ENCODE measurements at places on chromosomes 2 and 18.

- no peak for DNase-seq
Observed at GRCh38 chr2:64359171-64359891, 94.6 kb upstream of the LGALSL start.

GRCh38 chr2:236960531-236960930, 125.2 kb upstream of the COPS8 start:
- no peak for DNase-seq

- DNase-seq: no peak
Observed at GRCh38 chr2:73018188-73018825, 53.2 kb downstream of the SFXN5 start.

- no peak for DNase-seq
Observed at GRCh38 chr2:215565897-215566296, 130.0 kb upstream of the FN1 start.

- no peak for DNase-seq
Observed at GRCh38 chr18:62327977-62328376, 2.9 kb downstream of the TNFRSF11A start.

DNA sequence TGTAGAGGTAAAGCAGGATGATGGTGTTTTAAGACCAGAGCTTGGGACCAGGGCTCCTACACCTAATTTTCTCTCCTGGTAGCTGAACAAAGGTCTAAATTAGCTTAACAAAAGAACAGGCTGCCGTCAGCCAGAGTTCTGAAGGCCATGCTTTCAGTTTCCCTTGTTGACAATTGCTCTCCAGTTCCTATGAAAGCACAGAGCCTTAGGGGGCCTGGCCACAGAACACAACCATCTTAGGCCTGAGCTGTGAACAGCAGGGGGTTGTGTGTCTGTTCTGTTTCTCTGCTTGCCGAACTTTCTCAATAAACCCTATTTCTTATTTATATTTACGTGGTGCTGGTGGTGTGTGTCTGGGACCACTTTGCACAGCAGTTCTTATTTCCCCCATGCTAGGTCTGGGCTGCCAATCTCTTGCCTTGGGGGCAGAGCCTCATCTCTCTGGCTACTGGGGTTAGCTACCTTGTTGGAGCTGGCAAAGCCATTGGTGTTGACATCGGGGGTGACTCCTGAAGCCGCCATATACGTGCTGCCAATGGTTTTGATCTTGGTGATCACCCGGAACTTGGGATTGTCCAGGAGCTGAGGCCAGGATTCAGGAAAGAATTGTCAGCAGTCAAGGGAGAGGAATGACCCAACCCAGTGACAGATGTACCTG, 29.0 kb downstream of the CENPO start:
- DNase-seq: no peak

DNA sequence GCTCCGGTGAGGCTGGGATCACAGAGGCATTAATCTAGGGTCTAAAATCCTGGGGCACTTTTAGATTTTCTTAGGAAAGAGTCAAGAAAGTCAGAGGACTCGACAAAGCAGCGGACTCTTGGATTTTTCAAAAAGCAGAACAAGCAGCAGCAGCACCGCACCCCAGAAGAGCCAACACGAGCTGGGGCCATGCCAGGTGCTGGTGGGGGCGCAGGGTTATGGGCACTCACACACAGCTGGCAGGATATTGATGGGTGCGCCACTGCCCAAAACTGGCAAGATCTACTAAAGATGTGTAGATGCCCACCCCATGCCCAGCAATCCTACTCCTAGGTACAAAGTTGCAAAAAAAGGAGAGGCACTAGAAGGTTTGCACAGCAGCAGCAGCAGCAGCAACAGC, 33.9 kb upstream of the SEMA4C start:
- no peak for DNase-seq

DNA sequence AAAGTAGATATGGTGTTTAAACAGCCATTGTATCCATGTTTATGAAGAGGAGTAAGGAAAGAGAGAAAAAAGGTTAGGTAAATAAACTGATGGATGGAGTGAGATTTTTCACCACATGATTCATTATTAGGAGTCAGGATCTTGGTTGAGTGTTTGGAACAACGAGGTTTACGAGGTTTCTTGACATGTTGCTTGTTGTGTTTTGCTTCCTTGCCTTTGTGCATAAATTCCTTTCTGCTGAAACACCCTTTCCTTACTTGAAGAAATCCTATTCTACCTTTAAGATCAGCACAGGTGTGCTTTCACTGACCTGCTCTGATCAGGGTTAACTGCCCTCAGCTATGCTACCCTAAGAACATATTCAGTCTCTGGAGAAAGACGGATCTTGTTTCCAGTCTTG, 66.6 kb downstream of the EFEMP1 start:
- no peak for DNase-seq

GRCh38 chr2:53826587-53827397, 33.0 kb downstream of the GPR75 start:
- no peak for DNase-seq

GRCh38 chr2:45857867-45858520, 206.5 kb downstream of the PRKCE start:
- DNase-seq: no peak

- no peak for DNase-seq
Observed at GRCh38 chr2:118791483-118791882, 56.0 kb downstream of the EN1 start.

GRCh38 chr2:152715854-152716428, 1.3 kb downstream of the PRPF40A start:
- peak; percentile 68 for DNase-seq

DNA sequence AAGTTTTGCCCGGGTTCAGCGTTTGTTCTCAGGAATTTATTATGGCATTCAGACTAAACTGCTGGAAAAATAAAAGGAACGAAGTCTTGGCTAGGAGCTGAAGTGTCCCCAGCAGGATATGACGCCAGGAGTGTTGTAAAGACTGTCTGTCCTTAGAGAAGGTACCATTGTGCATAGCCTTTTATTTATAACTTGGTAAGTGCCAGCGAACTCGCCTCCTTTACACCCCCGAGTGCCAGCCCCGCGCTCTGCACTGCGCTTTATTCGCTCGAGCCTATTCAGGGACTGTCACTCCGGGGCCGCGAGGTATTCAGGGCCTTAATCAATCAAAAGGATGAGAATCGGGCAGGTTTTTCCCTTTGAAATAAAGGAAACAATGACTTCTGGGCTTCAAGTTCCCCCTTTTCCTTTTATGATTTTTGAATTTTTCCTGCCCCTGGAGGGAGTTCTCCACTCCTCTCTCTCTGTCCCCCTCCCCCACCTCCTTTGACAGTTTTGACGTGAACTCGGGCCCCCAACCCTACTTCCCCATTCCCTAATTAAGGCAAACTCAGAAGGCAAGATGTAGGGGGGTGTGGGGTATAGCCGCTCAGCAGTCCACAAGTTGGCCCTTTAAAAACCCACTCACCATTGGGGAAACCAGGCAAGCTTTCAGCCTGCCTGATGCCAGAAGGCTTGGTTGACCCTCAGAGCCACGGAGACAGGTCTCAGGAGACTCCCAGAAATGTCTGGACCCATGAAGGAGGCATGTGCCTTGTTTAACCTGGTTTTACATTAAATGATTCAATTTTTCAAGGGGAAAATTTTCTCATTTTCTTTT, 1.3 kb upstream of the PAX3 start:
- no peak for DNase-seq

GRCh38 chr2:192184349-192184748, 10.4 kb downstream of the TMEFF2 start:
- DNase-seq: no peak

DNA sequence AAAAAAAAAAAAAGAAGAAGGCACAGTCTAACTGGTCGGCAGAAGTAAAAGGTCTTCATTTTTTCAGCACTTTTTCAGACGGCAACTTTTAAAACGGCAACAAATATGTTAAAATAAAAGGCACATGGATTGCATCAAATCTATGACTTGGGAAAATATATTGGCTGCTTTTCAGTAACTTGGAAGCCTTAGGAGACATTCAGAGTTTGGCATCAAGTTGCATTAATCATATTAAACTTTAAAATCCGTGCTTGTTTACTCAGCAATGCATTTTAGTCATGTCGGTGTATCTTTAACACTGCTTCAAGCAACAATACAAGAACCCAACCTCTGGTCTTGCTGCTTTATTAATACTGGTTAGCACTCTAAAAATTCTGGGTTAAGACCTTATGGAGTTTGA, 111.1 kb downstream of the MEP1B start:
- no peak for DNase-seq

DNA sequence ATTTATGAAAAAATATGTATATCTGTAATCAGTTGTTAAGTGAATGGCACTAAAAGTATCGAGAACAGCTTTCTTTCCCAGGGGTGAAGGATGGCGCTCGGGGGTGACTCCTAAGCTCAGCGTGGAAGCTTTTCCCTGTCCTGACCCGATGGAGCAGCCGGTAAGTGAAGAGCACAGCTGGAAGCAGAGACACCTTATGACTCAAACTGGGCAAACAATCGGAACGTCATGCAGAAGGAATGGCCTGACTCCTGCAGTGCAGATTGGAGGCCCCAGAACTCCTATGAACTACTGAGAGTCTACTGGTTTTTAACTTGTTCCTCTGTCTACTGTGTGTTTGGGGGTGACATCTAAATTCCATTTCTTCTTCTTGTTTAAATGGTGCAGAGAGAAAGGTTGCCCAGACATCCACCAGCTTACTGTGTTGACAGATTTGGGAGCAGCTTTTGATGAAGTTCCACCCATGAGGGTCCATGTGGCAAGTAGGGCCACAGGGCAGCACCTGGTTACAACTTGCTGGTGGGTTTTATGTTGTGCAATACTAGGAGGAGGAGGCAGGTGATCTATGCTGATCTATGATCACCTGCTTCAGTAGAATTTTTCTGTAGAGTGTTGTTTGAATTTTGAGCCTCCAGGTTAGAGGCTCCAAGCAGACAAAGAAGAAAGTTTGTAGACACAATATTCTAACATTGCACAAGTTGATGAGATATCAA, 52.8 kb upstream of the TMEM182 start:
- DNase-seq: no peak

- no peak for DNase-seq
Observed at GRCh38 chr18:74819433-74820059, 221.9 kb downstream of the ZNF407 start.

DNA sequence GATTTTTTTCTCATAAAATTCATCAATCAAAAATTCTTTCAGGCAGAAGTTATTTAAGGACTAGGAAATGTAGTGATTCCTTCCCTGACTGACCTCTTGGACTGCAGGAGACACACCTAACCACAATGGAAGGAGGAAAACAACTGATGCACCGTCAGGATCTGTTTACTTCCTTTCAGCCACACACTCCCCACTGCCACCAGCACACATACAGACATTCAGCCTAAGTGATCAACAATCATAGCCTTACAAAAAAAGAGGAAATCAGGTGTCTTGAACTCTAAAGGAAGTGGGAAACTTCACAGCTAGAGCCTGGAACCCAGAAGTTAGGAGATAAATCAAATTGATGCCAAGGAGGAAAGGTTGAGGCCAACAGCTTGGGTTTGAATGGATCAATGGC, 213.5 kb upstream of the ACVR2A start:
- DNase-seq: no peak

DNA sequence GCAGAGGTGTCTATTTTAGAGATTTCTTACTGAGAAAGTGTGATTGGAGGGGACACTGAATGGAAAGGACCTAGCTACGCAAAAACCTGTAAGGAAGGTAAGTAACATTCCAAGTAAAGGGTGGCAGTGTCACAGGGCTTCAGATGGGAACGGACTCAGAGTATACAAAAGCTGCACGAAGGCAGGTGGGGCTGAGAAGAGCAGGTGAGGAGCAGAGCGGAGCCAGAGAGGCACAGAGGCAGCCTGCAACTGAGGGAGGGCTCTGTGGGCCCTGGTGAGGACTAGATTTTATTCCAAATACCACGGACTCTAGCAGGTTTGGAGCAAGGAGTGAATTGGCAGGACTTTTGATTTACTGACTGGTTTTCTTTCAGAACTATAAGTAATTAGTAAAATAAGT, 331.3 kb upstream of the PKDCC start:
- no peak for DNase-seq

- DNase-seq: no peak
Observed at GRCh38 chr2:133986081-133986837, 267.6 kb upstream of the MGAT5 start.

- no peak for DNase-seq
Observed at GRCh38 chr2:11411244-11411643, 54.7 kb downstream of the E2F6 start.

- no peak for DNase-seq
Observed at GRCh38 chr2:138244501-138244925, 257.1 kb upstream of the SPOPL start.

GRCh38 chr18:52340406-52341102, 557 bp downstream of the DCC start:
- no peak for DNase-seq

- peak; percentile 78 for DNase-seq
Observed at GRCh38 chr18:39414009-39414700, 1848.6 kb upstream of the CELF4 start.

- DNase-seq: no peak
Observed at GRCh38 chr2:28300485-28301341, 91.9 kb upstream of the FOSL2 start.

- no peak for DNase-seq
Observed at GRCh38 chr2:112794841-112795240, 10.5 kb upstream of the IL1A start.

DNA sequence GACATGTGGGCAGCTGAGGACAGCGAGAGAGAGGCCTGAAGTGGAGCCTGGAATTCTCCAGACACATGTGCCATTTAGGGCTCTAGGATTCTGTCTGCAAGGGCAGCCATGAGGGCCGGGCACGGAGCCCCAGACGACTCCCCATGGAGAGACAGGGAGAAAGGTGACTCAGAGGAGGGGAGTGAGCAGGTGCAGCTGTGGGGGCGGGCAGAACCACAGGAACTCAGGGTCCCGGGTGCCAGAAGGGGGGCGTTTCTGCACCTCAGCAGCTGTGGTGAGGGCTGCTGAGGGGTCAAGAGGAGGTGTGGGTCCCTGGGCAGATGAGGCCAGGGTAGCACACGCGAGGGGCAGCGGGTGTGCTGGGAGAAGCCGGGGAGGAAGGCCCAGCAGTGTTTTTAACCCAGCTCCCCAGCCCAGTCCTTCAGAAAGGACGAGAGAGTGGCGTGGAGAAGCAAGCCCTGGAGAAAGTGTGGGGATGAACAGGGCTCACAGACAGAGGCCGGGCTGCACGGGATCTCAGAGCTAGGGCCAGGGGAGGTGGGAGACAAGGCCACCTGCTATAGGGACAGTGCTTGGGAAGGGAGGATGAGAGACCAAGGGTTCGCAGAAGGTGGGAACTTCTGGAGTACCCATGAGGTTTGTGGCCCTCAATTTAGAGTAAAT, 7.6 kb downstream of the GPR17 start:
- no peak for DNase-seq

- no peak for DNase-seq
Observed at GRCh38 chr2:214130114-214130513, 280.7 kb upstream of the VWC2L start.

All from activated CD4-positive, alpha-beta T cell treated with anti-CD3 and anti-CD28 coated beads, Interleukin-10, Interleukin-2, amounts not matched to agents 100 ng/mL and 50 ng/mL, durations not matched to agents 16 hours and 8 hours (primary cell).